ENCODE measurements at places on chromosomes 5 and 9.

- no peak for DNase-seq
Observed at GRCh38 chr5:98911280-98912040, 17.3 kb downstream of the CHD1 start.

DNA sequence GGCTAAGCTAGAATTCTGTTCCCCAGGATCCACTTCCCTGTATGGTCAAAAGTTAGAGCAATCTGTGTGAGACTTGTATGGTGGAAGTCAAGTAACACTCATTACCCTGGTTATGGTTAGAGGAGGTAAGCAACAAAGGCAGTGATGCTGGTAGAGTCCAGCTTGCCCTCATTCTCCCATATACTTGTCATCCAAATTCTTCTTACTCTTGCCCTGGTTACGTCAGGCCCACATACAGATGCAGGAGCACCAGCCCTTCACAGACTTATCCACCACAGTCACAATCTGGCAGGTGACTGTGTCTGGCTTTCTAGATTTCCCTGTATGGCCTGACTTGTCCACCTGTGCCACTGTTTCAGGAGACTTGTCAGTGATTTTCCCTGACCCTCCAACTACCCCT is 35.4 kb downstream of the PGGT1B start:
- DNase-seq = no peak

GRCh38 chr9:114076237-114077161 is 1.6 kb downstream of the AMBP start:
- DNase-seq = no peak

GRCh38 chr5:52767766-52768480 is 19.8 kb upstream of the ITGA1 start:
- no peak for DNase-seq

DNA sequence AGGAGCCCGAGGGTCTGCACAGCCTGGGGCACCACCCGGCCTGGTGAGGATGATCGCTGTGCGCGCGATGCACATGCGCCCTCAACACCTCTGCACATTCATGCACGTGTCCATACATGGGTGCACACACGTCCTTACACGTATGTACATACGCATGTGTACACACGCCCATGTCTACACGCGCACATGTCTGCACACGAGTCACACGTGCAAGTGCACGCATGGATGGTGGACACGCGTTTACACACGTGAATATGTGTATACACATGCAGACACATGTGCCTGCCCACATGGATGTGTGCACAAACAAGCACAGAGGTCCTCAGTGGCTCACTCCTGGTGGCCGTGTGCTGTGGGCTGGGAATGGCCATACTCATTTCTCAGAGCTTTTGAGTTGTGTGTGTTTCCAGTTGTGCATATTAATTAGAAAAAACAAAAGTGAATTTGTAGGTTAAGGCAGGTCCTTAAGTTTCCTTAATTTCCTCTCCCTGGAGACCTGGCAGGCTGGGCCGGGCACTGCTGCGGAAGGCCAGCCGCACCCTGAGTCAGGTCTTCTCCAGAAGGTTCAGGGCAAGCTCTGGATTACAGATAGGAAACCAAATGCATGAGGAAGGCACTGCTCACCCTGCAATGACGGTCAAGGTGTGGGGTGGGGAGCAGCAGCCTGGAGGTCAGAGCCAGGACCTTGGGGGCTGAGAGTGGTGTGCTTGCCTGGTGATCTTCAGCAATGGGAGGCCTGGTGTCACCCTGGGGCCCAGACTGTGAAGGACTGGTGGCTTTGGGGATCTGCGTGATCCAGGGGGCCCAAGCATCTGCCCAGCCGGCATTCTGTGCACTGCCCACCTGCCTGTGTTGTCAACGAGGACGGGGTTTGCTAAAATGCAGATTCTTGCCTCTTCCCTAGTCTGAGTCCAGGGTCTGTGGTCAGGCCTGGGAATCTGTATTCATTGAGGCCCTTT is 1.3 kb upstream of the RNU6ATAC start:
- DNase-seq = no peak

GRCh38 chr5:178129296-178129695 is 1.5 kb upstream of the RMND5B start:
- no peak for DNase-seq

DNA sequence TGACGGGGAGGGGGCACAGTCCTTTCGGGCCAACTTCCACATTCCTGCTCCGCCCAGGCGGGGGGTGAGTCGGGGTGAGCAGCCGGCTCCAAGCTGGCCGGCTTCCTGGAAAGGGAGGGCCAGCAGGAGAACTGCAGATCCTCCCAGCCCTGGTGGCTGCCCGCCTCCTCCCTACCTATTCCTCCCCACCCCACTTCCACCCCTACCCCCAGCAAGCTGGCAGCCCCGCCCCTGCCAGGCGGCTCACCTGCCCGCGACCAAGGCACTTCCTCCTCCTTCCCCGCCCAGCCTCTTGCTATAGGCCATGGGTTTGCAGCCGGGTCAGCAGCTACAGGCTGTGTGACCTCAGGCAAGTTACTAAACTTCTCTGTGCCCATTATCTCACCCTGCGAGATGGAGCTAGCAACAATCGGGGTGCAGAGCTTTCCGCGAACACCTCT is 5.6 kb upstream of the IRF1 start:
- peak; percentile 75 for DNase-seq

DNA sequence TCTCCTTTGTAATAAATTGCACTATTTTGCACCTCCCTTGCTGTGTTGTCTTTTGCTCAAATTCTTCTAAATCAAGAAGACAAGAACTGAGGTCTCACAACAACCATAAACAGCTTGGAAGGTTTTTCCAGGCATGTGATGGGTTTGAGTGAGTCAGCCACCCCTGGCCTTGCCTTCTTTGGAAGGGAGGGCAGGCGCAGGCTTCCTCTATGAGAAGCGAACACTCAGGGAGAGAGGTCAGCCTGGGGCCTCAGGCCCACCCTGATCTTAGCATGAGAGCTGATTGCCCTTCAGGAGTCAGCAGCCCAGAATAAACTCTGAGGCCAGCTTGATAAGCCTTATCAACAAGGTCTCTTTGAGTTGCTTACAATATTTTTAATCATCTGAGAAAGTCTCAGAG is 31.6 kb downstream of the S1PR3 start:
- no peak for DNase-seq

DNA sequence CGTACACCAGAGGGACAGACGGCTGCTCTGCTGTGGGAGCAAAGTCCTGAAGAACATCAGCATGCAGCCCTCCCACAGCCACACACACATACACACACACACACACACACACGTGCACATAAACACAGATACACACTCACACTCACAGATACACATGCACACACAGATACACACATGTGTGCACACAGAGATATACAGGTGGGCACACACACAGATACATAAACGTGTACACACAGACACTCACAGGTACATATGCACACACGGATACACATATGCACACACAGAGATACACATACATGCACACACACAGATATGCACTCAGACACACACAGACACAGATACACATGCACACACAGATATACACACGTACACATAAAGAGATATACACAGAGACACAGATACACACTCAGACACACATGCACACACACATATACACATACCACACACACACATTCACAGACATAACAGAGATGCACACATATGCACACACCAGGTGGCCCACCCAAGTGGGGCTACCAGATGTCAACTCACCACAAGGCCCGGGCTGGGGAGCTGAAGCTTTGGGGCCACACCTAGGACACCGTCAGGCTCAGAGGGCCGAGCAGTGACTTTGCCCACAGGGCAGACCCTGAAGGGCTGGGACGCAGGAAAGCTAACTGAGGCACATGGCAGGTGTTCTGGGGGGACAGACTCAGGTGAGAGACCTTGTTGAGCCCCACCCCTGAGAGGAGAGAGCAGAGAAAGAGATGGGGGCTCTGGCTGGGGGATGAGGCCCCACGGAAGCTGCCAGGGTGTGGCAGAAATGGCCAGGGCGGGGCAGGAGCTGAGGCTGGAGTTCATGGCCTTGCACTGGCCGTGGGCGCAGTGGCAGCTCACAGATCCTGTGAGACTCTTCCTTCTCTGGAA is 148.6 kb upstream of the PPP1R26 start:
- no peak for DNase-seq

GRCh38 chr5:108531367-108532128 is 149.7 kb upstream of the FBXL17 start:
- DNase-seq = no peak

Data from stimulated activated naive CD4-positive, alpha-beta T cell (primary cell).